ENCODE measurements at places on chromosomes 11 and 22. TPM values are rescaled to one million over a fixed set of nuclear protein-coding genes. Genes with fewer than 3 reads are reported as not detected.

DNA sequence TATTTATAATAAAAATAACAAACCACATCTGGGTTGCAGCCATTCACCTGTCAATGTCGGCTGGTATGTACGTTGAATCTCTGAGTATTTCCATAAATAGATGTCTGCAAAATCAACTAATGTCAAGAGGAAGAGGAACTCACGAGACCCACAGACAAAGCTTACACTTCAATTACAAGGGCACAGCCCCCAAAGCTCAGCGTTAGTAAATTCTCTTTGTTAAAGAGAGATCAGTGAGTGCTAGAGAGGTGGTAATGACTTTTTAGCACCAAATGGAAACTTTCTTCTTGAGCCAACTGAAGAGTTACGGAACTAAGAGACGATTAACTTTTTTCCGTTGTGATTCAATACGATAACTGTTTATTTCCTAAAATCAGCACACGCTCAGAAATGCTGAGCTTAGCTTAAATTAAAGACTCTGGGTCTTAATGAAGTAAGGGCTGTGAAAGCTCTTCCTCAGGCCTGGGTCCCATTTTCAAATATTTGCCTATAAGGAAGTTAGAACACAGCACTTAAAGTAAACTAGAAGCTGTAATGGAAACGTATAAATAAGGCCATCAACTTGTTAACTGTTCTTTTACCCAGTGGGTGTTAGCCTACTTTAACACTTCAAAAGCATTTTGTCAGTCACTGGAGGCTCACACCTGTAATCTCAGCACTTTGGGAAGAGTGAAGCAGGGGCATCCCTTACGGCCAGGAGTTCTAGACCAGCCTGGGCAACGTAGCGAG, 22.8 kb upstream of the TFIP11 start:
- H3K4me3 ChIP-seq = no peak overlapping the region
- peak overlapping the region; percentile 65 for H3K27ac ChIP-seq
- no peak for DNase-seq
- no peaks in the 10 kb centered on the region for H3K27me3 ChIP-seq
- peaks cover 22% of the 10 kb centered on the region for H3K4me1 ChIP-seq

DNA sequence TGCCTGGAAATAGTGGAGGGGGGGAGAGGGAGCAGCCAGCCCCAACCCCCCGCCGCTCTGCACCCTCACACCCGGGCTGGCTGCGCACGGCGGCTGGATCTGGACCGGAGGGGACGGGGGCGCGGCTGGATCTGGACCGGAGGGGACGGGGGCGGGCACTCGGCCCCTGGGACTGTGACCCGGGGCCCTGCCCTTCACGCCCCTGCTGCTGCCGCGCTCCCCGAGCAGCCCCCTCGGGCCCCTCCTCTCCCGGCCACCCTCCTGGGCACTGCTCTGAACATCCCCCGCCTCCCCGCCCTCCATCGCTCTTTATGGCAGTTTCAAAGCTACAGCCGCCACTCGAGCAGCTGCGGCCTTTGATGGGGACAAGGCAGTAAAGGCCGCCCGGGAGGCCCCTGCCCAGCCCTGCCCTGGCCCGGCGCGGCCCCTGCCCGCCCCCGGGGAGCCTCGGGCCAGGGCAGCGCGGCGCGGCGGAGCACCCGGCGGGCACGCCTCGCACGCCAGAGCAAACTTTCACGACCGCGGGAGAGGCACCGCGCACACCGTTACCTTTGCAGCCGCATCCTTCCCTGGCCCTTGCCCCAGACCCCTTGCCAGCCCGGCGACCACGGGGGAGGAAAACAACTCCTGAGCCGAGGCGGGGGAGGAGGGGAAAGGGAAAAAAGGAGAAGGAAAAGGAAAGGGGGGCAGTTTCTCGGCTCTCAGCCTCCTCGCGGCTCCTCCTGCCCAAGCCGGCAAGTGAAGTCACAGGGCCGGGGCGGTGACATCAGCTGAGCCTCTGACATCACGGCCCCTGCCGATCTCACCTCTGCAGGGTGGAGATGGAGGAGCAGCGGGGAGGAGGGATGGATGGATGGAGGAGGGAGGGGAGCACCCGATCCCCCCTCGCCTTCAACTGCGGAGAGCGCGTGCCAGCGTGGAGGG, 13.1 kb upstream of the TCF20 start:
- H3K27me3 ChIP-seq = peaks cover 3% of the 10 kb centered on the region
- no peak overlapping the region for H3K27ac ChIP-seq
- peaks cover 27% of the 10 kb centered on the region for H3K4me1 ChIP-seq
- H3K4me3 ChIP-seq = peak overlapping the region; percentile 60
- peak; percentile 72 for DNase-seq

- no peaks in the 10 kb centered on the region for H3K36me3 ChIP-seq
- no peak for DNase-seq
- H3K4me1 ChIP-seq = peaks cover 41% of the 10 kb centered on the region
- H3K4me3 ChIP-seq = no peak overlapping the region
- H3K27me3 ChIP-seq = no peaks in the 10 kb centered on the region
Measured at GRCh38 chr11:128198216-128198772, 389.1 kb downstream of the ETS1 start.

DNA sequence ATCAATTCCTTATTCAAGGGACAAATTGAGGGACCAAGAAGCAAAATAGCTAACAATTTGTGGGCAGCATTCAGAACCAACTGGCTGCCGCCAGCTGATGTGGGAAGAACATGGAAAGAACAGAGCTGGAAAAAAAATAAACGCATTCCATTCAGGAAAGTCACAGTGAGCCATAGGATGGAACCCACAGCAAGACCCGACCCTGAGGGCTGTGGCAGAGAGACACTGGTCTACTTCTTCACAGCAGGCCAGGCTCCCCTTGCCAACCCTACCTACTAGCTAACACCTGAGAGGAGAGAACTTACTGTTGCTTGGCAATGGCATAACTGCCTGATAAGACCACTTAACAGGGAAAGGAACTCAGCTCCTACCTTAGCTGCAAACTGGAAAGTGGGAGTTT, 123.5 kb upstream of the APOA1 start:
- no peaks in the 10 kb centered on the region for H3K27me3 ChIP-seq
- H3K36me3 ChIP-seq = peaks cover 8% of the 10 kb centered on the region
- no peak for DNase-seq
- no peak overlapping the region for H3K4me3 ChIP-seq

- no peak for DNase-seq
- no peak overlapping the region for H3K27ac ChIP-seq
- no peaks in the 10 kb centered on the region for H3K4me1 ChIP-seq
- no peaks in the 10 kb centered on the region for H3K36me3 ChIP-seq
Measured at GRCh38 chr11:44351898-44352498, 42.1 kb upstream of the ALX4 start.

DNA sequence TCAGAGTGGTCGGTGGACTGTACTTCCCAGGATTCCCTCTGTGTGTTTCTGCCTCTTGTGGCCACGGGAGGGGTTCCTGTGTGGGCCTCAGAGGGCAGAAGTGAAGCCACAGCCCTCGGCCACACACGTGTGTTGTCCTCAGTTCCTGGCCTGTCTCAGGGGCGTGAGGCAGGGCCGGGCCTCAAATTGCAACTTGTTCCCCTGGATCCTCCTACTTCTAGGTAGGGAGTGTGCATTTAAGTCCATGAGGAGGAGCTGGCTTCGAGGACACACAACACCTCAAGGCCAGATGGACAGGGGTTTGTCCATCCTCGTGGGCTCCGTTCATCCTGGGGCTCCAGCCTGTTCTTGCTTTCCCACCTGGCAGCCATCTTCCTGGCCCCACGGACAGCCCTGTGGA, 573.0 kb downstream of the TBC1D22A start:
- no peaks in the 10 kb centered on the region for H3K36me3 ChIP-seq
- H3K4me3 ChIP-seq = no peak overlapping the region
- H3K27me3 ChIP-seq = peaks cover 3% of the 10 kb centered on the region

DNA sequence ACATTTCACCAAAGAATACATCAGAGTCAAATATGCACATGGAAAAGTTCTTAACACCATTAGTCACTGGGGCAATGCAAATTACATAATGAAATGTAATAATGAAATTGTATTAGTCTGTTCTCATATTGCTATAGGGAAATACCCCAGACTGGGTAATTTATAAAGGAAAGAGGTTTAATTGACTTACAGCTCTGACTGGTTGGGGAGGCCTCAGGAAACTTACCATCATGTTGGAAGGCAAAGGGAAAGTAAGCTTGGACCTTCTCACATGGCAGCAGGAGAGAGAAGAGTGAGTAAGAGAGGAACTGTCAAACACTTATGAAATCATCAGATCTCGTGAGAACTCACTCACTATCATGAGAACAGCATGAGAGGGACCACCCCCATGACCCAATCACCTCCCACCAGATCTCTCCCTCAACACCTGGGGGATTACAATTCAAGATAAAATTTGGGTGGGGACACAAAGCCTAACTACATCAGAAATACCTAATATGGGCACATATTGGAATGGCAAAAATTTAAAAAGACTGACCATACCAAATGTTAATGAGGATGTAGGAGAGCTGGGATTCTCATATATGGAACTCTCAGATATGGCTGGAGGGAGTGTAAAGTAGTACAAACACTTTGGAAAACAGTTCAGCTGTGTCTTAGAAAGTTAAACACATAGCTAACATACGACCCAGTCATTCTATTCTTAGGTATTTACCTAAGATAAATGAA, 65.1 kb upstream of the CD44 start:
- peaks cover 16% of the 10 kb centered on the region for H3K36me3 ChIP-seq
- H3K27me3 ChIP-seq = no peaks in the 10 kb centered on the region
- peak overlapping the region; percentile 34 for H3K27ac ChIP-seq
- peaks cover 68% of the 10 kb centered on the region for H3K4me1 ChIP-seq
- DNase-seq = peak; percentile 33
- no peak overlapping the region for H3K4me3 ChIP-seq

NNMT gene
- total RNA-seq = not detected

SYT9 gene
- total RNA-seq = not detected

RFPL1 gene
- total RNA-seq = not detected

HOATZ gene
- total RNA-seq = not detected

MIF gene
- 1,240 TPM for total RNA-seq

Data from activated CD4-positive, alpha-beta memory T cell treated with anti-CD3 and anti-CD28 coated beads for 36 hours (primary cell).